ENCODE measurements at places on chromosomes 1 and 21. TPM values are rescaled to one million over a fixed set of nuclear protein-coding genes. Genes with fewer than 3 reads are reported as not detected.

DNA sequence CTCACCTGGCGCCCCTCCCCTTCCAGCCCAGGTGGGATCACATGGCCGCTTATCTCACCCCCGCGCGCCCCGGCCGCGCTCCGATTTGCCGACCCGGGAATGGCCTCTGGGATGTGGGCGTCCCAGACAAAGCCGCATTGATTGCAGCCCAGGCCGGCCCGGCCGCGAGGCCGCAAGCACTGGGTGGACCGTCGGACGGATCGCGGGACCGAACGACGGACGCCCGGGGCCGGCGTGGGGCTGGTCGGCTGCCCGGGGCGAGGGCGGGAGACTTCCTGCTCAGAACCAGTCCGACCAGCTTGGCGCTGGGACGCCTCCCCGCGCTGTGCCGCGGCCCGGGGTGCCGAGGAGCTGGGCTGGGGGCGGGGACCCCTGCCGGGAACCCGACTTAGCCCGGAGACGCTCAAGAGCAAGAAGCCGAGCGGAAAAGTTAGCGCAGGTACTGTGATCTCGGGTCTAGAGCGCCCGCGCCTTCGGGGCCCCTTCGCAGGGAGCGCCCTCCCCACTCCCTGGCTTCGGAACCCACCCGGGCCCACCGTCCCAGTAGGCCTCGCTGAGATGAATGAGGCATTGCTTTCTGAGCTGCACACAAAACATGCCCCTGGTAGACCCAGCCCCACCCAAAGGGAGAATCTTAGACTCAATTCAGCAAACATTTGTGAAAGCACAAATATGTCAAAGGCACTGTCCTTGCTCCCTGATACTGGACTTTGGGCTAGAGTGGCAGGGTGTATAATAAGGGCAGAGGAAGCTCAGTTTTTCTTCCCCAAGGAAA, 415 bp upstream of the LAD1 start:
- no peak for DNase-seq

DNA sequence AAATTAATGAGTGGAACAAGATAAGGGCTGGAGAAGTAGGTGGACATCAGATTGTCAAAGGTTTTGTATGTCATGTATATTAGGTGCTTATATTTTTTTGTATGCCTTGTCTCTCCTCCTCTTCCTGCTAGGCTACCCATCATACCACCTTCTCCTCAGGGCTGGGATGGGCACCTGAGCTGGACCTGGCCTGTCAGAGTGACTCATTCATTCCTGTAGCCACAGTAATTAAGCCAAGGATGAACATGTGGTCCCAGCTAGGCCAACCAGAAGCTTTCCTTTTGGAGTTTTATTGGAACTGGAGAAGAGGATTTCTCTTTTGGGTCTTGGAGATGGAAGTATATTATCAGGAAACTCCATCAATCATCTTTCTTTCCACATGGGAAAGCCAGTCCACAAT, 21.2 kb downstream of the PTGS2 start:
- no peak for DNase-seq

The ZNF670 gene
- total RNA-seq = 4.5 TPM

The DNM3 gene
- total RNA-seq = 0.83 TPM

- peak; percentile 18 for DNase-seq
These were observed 56.7 kb downstream of the KCNN3 start for GRCh38 chr1:154813300-154813816.
